Activated naive CD4-positive, alpha-beta T cell treated with anti-CD3 and anti-CD28 coated beads, Interleukin-2, amount 10 ng/mL, durations not matched to agents 5 hours and 36 hours (primary cell): ENCODE measurements at places on chromosomes 4 and X. TPM values are rescaled to one million over a fixed set of nuclear protein-coding genes. Genes with fewer than 3 reads are reported as not detected.

FRG2 gene
- not detected for total RNA-seq

PRKX gene
- 161 TPM for total RNA-seq

FOXR2 gene
- not detected for total RNA-seq

TEX13D gene
- total RNA-seq = not detected

CTAG1B gene
- total RNA-seq = not detected

VCX3B gene
- total RNA-seq = not detected

ASIC5 gene
- total RNA-seq = not detected

ARMCX1 gene
- 0.30 TPM for total RNA-seq

PDZD4 gene
- 1.5 TPM for total RNA-seq

CXCL3 gene
- not detected for total RNA-seq

ACE2 gene
- not detected for total RNA-seq

UGT2B17 gene
- total RNA-seq = not detected

ATP7A gene
- 12.2 TPM for total RNA-seq

TBC1D8B gene
- 0.55 TPM for total RNA-seq

TSPAN6 gene
- not detected for total RNA-seq

RELL1 gene
- total RNA-seq = 29.4 TPM

RAB40AL gene
- total RNA-seq = 0.53 TPM

PPP1R2C gene
- not detected for total RNA-seq

FGF2 gene
- total RNA-seq = 0.07 TPM

DUSP21 gene
- not detected for total RNA-seq
